ENCODE measurements at places on chromosomes 4 and X.

DNA sequence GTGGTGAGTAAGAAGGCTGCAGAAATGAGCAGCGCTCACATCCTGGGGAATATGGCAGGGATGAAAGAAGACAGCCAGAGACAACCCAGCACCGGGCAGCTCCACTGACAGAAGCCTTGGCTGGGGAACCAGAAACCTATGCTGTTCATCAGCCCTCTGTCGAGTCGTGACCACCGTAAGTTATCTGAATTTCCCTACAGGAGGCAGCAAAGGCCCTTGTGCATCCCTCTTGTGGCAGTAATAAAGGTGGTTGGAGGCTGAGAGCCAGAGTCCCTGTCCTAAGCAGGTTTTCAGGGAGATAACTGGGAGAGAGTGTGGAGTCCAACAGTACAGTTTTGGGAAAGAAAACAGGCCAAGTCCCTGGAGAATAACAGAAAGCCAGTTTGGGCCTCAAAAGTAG lies 194.0 kb upstream of the BOD1L1 start:
- no peak for DNase-seq

GRCh38 chr4:8123389-8123788 lies 35.2 kb downstream of the ABLIM2 start:
- DNase-seq = no peak

DNA sequence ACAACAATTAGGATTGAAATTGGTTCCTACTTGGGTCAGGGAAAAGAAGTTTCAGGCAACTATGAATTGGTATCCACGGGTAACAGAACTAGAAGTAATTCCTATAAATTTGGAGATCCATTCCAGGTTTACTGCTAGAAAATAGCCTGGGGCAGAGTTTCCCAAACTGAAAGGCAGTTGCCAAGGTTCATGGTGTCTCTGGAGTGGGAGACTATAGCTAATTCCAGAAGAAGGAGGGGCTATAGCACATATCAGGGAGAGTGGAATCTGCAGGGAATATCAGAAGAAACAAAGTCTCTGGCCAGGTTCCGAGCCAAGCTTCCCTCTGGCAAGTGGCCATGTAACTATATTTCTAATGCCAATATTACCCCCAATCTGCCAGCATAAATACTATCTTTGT lies 166.3 kb downstream of the GALNTL6 start:
- DNase-seq = no peak

GRCh38 chr4:42628740-42629139 lies 28.2 kb downstream of the ATP8A1 start:
- no peak for DNase-seq

DNA sequence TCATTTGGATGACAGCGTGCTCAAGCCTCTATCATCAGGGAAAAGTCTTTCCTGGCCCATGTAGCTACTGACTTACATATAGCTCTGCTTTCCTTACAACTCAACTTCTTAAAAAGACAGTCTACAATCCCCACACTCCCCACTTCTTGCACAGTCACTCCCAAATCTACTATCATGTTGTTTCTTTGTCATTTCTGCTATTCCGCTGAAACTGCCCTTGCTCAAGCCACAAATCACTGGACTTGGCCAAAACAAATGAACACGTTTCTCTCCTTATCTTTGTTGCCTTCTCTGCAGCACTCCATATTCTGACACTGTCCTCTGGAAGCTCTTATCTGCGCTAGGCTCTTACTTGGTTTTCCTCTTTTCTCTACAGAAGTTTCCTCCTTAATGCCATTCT lies 28.2 kb downstream of the GPRIN3 start:
- DNase-seq = no peak

GRCh38 chr4:38950734-38951133 lies 81.5 kb downstream of the TMEM156 start:
- no peak for DNase-seq

DNA sequence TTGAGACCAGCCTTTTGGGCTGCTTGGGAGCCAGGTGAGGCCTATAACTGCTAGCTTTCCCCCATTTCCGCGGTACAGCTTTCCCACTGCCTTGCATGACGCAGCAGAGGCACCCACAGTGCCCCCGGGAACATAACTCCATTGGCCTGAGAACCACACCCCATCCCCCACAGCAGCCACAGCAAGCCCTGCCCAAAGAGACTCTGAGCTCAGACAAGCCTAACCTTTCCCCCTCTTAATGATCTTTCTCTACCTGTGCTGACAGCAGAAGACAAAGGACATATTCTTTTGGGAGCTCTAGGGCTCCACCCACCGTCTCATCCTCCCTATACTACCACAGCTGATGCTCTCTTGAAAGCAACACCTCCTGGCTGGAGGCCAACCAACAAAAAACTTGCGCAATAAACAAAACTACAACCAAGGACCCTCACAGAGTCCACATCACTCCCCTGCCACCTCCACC lies 114.8 kb downstream of the FANCB start:
- no peak for DNase-seq

DNA sequence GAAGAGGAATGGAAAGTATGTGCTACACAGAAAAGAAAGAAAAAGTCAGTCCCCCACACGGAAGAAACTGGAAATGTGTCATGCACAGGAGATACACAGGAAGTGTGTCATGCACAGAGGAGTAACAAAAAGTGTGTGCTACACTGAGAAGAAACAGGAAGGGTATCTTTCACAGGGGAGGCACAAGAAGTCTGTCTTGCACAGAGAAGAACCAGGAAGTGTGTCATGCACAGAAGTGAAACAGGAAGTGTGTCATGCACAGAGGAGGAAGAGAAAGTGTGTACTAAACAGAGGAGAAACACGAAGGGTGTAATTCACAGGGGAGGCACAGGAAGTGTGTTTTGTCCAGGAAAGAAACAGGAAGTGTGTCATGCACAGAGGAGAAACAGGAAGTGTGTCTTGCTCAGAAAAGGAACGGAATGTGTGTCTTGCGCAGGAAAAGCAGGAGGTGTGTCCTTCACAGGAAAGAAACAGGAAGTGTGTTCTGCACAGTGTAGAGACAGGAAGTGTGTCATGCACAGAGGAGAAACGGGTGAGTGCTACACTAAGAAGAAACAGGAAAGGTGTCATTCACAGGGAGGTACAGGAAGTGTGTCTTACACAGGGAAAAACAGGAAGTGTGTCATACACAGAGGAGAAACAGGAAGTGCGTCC lies 527.2 kb upstream of the PRKX start:
- no peak for DNase-seq

- DNase-seq = no peak
Observed at GRCh38 chr4:71231129-71232055, 107.4 kb upstream of the SLC4A4 start.

DNA sequence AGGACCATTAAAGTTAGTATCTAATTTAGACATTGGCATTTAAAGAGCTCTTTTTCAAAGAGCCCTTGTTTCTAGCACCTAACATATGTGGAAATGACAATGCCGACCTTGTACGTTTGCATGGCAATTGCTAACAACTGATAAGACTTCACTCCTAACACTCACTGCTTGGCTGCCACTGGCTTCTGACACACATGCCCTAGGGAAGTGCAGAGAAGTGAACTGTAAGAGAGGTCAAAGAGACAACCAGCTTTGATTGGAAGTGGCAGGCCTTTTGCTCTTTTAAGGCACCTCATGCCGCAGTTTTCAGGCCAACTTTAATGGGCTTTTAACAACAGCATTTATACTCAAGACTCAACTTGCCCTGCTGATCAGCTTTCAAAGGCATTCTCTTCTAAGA lies 158.4 kb downstream of the RAB28 start:
- no peak for DNase-seq

GRCh38 chr4:77158487-77158861 lies 1.5 kb downstream of the CCNG2 start:
- DNase-seq = no peak

DNA sequence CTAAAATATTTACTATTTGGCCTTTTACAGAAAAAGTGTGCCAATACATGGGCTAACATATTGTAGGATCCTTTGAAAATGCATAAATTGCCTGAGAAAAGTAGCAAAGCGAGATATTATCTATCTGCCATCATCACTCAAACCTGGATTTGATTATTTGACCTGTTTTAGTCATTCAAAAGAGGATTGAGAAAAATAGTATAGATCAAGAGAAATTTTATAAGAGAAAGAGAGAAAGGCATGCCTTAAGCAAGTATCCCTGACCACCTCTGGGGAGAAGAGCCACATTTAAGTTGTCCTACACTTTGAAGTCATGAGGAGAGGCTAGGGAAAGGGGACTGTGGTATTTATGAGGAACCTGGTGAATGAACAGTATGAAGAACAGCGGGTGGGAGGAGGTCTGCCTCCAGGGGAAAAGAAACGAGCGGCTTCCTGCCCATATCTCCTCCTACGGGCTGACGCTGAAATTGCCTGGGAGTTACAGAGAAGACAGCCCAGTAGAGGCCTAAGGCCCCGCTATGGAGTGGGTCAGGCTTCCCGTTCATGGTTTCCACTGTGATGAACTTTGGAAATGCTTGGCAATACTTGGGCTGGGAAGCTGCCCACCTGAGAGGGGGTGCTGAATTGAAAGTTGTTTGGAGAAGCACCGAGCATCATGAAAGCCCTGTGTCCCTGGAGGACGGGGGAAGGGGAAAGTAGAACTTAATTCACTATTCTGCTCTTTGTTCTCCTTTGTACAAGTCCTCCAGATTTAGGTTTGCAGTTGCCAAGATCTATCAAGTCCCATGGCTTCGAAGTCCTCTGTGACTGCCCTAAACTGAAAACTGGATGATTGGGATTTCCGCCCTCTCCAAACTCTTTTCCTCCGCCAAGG lies 106.9 kb upstream of the ACSL4 start:
- DNase-seq = no peak

DNA sequence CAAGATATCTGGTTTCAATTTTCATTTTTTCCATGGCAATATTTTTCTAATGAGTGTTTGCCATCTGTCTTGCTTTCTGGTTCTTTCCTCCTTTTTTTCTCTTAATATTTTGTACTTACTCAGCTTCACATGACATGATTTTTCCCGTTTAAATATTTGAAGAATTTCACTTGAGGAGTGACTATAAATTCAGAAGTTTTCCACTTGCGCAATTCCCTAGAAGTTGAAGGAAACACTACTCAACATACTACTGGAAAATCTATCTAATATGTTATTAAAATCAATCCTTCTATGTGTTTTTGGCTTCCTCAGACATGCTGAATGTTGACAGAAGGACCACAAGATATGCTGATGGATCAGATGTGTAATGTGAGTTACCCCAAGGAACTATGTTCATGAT lies 36.8 kb upstream of the BANK1 start:
- DNase-seq = no peak

DNA sequence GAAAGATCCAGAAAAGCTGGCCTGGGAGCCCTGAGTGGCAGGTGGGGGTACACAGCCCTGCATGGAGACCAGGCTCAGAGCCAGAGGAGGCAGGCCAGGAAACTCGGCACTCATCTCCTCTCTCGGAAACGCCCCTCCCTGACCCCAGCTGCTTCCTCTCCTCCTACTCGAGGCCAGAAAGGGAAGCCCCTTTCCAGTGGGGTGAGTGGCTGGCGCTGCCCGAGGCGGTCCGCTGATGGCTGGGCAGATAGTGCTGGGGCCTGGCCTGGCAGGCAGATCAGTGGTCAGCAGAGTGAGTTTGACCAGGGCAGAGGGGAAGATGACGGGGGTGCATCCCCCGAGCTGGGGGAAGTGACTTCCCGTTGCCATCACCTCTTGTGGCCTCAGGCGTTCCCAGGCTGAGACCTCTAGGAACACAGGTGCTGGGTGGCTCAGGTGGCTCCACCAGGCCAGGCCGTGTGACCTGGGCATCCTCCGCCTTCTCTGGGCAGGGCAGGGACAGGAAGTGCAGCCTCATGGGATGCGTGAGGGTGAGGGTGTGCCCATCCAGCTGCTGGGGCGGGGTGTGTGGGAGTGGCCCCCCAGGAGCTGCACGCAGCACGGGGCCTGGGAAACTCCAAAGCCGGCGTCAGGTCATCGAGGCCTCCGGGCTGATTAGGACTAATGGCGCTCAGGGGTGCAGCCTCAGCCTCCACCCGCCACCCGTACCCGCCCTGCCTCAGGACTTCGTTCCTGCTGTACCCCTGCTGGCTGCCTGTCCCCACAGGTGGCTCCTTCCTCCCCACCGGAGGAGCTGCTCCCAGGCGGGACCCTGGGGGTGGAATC lies 5.7 kb downstream of the SH3BP2 start:
- DNase-seq = no peak

DNA sequence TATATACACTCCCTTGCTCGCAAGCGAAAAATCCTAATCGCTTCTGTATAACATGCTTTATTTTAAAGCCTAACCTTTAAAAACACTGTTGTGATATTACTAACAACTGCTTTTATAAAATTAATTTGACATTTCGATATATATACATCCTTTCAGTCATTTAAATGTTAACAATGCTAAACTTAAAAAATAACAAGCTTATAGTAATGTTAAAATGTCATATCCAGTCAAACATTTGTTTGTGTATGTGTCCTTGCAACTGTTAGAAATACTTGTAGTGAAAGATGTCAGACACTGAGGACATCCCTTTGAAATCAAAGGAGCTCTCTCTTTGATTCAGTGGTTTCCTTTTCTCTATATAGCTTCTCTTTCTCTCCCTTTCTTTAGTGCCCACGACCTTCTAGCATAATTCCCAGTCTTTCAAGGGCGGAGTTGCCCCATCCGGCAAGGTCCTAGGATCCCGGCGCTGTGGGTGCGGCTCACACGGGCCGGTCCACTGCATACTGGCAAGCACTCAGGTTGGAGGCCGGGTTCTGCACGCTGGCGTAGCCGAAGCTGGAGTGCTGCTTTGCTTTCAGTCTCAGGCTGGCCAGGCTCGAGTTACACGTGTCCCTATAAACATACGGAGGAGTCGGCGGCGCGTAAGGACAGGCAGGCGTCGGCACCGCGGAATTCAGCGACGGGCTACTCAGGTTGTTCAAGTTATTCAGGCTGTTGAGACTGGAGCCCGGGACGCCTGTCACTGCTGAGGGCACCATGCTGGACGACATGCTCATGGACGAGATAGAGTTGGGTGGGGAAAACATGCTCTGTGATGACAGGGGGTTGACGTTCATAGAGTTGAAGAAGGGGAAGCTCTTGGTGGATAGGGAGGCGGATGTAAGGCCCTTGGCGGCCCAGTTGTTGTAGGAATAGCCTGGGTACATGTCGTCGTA lies 5.0 kb downstream of the PITX2 start:
- no peak for DNase-seq

DNA sequence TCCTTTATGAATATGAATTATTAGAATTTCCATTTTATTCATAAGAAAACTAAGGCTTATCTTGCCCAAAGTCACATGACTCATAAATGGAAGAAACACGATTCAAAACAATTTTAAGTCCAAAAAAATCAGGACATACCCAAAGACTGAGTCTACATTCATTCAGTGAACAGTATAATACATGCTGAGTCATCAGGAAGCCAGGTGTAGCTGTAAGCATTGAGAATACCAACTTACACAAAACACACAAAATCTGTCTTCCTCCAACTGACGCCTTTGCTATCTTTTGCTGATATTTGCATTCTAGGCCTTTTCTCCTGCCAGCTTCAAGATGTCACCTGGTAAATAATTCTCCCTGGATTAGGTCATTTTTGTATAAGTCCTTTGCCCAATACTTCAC lies 520.1 kb upstream of the GALNT7 start:
- DNase-seq = no peak
